GM04504 (cell line): ENCODE measurements at places on chromosomes 2 and 18.

GRCh38 chr2:197191177-197191939, 119.2 kb downstream of the ANKRD44 start:
- DNase-seq, result no peak

- DNase-seq, result no peak
These were observed 265.6 kb upstream of the NRXN1 start for GRCh38 chr2:51297488-51297887.

GRCh38 chr18:305003-305501, 37.2 kb upstream of the THOC1 start:
- no peak for DNase-seq

- DNase-seq, result no peak
These were observed 220.2 kb downstream of the HDAC4 start for GRCh38 chr2:239180526-239181073.

DNA sequence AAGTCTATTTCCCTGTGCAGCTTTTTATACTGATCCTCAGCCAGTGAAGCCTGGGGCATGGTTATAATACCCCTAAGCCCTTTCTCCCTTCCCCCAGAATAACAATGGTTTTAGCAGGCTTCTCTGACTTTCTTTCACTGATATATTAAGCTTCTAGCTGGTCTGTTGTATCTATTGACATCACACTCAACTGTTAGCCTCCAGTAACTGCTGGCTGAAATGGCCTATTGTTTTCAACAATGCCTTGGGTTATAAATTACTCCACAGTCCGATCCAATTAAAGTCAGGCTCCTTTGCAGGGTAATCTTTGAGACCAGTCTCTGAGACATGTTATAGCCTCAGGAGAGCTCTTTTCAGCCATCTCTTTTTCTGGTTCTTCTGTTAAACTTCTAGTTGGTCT, 2.9 kb upstream of the SLC9A4 start:
- no peak for DNase-seq
